ENCODE measurements at places on chromosomes 3 and 15.

DNA sequence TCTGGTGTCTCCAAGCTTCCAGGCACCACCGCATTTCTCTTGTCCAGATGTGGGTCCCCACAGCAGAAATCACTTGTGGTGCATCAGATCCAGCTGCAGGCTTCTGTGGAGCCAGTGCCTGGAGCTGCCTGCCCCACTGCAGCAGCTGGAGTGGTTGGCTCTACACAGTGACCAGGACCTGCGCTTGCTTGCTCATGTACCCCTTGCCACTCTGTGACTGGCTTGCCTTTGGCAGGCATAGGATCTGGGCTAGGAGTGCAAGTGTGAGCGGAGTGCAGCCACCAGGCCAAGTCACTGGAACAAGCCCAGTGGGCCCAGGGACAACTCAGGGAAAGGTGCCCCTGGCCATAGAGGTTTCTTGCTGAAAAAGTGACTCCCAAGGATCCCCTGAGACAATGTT lies 1400.0 kb upstream of the ALCAM start:
- no peak for DNase-seq

GRCh38 chr3:42497009-42497731 lies 5.3 kb upstream of the VIPR1 start:
- no peak for DNase-seq

DNA sequence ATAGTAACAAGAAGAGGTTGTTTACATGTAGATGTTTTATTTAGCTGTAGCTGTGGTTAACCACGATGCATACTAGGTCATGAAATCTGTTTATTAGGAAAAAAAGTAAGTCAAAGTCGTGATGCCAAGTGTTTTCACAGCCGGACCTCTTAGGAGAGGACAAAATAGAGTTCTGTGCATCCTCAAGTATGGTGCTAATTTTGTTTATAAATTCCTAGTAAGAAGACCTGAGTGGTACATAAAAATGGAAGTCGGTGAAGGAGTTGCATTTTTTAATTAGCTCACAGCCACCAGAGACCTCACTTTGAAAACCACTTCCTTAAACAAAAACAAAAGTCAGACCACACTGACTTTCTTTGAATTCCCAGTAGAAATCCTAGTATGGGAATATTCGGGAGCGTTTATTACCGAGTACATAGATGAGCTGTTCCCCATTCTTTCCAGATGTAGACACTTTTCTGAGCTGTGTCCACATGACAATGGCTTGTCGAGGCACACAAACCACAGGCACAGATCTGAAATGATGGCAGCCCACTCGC lies 143.6 kb upstream of the UBE2E1 start:
- DNase-seq: no peak

DNA sequence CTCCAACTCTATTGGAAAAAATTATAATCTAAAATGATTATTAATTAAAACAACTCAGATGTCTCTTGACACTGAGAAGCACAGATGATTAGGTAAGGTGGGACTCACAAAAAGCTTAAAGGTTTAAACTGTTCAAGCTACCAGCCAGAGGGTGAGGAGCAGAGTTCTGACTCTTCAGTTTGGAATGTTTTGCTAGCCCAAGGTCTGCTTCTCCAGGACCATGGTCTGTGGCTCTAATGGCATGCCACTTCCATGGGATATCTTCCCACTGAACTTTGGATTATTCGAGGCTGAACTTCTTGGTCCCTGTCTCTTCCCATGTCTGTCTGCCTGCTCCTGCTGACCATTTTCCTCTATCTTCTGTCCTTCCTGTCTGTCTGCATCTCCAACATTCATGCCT lies 49.2 kb downstream of the CACNA2D3 start:
- DNase-seq: no peak

DNA sequence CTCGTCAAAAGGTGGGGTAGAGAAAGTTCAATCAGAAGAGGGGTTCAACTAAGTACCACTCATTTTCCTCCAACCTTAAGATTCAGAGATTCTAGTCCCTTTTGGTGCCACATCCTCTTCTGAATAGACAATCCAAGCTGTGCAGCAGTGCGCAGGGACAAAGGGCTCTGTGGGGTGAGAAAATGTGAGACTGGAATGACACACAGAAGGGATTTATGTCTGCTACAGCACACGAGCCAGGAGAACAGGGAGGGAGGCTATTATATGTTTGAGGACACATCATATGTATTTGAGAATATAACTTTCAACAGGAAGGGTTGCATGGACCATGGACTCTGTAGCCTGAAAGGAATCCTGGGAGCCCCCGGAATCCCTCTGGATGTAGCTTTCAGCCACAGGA lies 33.0 kb downstream of the LSM3 start:
- no peak for DNase-seq

DNA sequence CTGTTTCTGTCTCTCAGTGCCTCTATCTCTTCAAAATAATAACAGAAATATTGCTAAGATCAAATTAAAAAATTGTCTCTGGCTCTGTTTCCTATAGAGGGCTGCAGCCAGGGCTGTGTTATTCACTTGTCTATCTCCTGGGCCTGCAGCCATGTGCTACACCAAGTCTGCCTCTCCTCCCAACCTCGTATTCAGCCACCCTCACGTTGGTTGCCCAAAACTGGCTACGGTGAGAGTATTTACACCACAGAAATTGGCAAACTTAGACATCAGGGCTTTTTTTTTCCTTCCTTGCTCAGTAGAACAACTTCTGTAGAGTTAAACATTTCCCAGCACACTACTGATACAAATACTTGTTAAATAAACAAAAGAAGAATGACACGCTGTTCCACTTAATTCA lies 320.9 kb upstream of the ICE2 start:
- no peak for DNase-seq

DNA sequence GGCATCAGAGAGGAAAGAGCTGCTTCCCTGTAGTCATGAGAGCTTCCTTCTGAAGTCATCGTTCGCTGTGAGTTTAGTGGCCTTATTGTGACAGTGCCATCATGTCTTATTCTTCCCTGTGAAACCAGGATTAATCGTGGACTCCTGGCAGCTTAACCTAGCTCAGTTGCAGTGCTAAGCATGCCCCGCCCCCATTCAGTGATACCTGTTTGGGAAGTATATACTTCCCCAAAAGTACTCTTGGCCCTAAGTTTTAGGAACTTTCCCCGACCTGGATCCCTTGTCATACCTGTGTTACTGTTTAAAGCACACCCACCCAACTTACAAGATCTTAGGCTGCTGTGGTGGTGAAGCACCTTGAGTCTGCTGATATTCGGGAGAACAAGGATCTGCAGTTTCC lies 32.1 kb upstream of the TIMP4 start:
- no peak for DNase-seq

- DNase-seq: no peak
Observed at GRCh38 chr3:48369693-48370332, 2.2 kb upstream of the FBXW12 start.

DNA sequence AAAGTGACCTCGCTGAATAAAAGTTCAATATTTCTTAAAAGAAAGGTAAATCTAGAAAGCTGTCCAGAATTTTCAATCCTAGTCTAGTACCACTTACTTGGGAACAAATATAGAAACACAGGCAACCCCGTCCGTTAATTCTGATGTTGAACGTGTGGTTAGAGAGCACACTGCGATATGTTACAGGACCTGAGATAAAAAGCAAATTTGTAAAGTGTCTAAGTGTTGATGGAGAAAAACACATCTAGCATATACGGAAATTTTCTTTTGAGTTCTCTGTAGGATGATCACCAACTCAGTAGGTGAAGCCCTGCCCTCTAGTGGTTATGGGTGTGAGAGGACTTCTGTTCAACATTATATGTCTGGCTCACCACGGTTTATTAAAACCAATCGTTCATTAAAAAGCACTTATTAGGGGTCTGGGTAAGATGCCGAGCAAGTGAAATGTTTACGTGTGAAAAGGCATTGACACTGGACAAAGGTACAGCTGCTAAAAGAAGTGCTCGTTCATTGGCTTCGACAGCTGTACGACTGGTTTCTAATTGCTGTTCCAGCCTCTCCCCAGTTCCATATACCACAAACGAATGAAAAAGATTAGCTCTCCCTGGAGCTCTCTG lies 1.0 kb upstream of the ATP2C1 start:
- DNase-seq: peak; percentile 28

DNA sequence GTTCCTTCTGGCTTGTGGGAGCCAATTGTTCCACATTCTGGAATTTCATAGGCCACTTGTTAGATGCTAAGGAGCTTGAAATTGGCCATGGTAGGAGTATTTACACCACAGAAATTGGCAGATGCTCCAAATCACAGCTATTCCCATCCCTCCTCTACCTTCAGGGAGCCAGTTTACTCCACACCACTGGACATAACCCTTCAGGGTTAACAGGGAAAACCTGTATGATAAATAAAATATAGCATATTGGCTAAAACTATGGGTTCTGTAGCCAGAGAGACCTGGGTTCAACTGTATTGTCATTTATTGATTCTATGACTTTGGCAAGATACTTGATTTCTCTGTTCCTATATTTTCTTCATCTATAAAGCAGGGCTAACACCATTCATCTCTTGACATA lies 384.2 kb upstream of the PROK2 start:
- no peak for DNase-seq

- no peak for DNase-seq
Observed at GRCh38 chr3:138124188-138124587, 8.0 kb downstream of the A4GNT start.

DNA sequence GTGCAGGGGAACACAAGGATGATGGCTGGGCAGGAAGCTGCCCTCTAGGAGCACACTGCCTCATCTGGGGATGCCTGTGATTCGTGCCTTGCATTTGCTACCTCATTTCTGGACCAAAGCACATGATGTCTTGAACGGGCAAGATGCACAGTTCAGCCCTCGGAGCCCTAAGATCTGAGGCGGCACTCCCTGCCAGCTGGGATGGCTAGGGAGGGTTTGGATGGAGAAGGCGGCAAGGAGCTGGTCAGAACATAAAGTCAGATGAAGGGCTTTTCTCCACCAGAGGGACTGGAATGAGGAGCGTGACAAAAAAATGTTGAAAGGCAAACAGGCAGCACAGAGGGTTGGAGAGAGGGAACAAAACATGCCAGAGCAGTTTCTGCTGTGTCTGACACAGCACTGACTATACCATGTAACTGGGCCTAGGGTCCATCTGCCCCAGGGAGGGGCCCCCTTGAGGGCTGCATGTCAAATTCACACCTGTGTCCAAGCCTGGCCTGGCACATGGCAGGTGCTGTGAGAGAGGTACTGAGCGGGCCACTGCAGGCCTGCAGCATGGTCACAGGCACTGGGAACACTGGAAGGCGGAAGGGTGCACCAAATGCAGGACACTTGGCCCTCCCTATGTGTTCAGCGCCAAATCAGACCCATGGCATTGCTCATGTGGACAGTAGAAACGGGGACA lies 21.7 kb downstream of the TMEM43 start:
- DNase-seq: no peak

DNA sequence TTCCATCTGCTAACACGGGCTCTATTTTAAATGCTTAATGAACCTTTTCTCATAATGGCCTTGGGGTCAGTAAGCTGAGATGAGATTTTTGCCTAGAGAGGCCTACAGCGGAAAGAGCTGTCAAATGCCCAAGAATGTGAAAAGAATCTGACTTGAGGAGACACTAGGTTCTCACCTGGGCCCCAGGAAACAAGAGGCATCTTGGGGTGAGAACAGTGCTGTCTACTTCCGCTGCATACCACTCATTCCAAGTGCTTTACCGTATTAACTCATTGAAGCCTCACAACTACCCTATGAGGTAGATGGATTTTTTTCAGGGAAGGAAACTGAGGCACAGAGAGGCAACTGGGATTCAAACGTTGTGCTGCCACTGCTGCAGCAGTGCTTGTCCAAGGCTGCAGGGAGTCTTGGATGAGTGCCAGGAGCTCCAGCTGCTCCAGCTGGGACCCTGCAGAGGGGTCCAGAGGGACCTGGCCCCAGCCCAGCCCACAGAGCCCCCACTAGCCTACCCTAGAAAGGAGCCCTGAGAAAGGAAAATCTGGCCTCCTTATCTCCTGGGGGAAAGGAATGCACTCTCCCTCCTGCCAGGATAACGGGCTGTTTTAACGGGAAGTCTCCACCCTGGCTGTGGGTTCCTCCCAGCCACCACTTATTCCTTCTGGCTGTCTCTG lies 68.4 kb downstream of the SLC12A8 start:
- no peak for DNase-seq

Measured in stimulated activated CD8-positive, alpha-beta memory T cell treated with anti-CD3 and anti-CD28 coated beads, Interleukin-15, amount 100 ng/mL, for 48 hours (primary cell).